Activated T-helper 1 cell treated with anti-CD3 and anti-CD28 coated beads, Interleukin-12 subunit alpha, Interleukin-12 subunit beta, Interleukin-2, Interleukin-4 antibody, amounts not matched to agents 30 ng/mL and 10 ng/mL and 1 ng/mL, durations not matched to agents 14 hours and 24 hours and 36 hours (primary cell): ENCODE measurements at places on chromosomes 7 and 10. TPM values are rescaled to one million over a fixed set of nuclear protein-coding genes. Genes with fewer than 3 reads are reported as not detected.

RELN gene
- not detected in 2 replicates for total RNA-seq

GRM8 gene
- not detected in 2 replicates for total RNA-seq

NODAL gene
- not detected in 2 replicates for total RNA-seq

DHTKD1 gene
- 19.9 and 22.6 TPM in 2 replicates for total RNA-seq

CALML5 gene
- total RNA-seq = not detected in 2 replicates

PARD3 gene
- 1.7 and 2.5 TPM in 2 replicates for total RNA-seq

MLXIPL gene
- not detected in 2 replicates for total RNA-seq
